ENCODE measurements at places on chromosomes 16 and 17.

- DNase-seq, result no peak
Observed at GRCh38 chr17:54976316-54976715, 7.8 kb downstream of the STXBP4 start.

DNA sequence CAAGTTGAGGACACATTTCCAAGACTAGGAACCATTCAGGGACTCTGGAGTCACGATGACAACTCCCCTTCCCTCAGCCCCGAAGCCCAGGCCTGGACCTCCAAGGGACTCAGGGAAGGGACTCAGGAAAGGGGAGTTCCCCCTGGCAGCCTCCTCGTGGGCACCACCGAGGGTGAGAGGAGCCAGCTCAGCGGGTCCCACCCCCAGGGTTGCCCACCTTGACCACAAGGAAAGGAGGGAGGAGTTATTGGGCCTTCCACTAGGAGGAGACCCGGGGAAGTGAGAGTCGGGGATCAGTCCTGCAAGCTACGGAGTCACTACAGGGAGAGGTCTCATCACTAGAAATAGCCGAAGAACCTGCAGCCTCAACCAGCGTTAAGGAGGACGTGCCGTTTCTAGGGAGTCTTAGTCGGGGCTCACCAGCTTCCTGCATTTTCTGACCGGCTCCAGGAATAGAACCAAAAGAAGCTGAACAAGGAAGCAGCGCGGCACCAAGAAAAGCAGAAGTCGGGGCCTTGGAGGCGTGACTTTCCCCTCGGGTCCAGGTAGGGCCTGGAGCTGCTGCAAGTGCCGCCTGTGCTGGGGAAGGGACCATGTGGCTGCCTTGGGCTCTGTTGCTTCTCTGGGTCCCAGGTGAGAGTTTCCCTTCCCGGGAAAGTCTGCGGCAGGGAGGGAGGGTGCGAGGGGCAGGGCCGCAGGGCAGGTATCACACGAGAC lies at the start of gene CD300A:
CD300A (plus strand) TSS at position 524 of the 717 bp plus-strand sequence; CDS start at position 594, 70 bp downstream.
- no peak for DNase-seq

- DNase-seq, result no peak
Observed at GRCh38 chr16:27824786-27825185, 238.7 kb downstream of the GSG1L start.

GRCh38 chr16:531494-532125 lies 4.1 kb downstream of the CAPN15 start:
- DNase-seq, result no peak

All from hematopoietic multipotent progenitor cell (in vitro differentiated cells).